Body of pancreas (tissue), 4 donors: ENCODE measurements at places on chromosomes 2 and 18.
A peak's percentile ranks its signal among the peaks of the same experiment; 100 is the strongest.

DNA sequence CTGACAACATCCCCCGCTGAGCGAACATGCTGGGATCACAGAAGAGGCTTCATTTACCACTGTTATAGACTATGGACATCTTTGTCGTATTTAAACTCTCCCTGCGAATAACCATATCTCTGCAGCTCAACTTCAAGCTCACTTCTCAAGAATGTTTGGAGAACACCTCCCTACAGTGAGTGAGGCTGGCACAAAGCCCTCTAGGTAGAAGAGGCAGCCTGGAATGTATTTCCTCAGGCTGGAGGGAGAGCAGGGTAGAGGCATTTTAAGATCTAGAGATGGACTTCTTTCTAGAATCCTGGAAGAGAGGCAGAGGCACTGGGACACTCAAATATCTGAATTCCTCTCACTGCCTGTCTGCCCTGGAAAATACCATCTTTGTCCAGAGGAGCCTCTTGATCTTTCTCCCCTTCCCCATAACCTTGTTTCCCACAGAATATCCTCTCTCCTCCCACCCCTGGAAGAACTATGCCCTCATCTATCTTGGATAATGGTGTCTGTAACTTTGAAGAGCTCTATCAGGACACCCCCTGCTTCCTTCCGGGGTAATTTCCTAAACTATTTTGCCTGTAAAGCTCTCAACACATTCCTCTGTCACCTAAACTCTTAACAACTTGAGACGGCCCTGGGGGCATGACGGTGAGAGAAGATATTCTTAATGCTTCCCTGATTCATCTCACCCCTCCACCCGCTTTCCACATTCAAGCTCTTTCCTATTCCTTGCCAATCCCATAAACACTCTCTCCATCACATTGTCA is 2.4 kb upstream of the ANTXR1 start:
- no peak for DNase-seq

GRCh38 chr2:42844901-42845821 is 52.8 kb upstream of the HAAO start:
- DNase-seq: no peak

DNA sequence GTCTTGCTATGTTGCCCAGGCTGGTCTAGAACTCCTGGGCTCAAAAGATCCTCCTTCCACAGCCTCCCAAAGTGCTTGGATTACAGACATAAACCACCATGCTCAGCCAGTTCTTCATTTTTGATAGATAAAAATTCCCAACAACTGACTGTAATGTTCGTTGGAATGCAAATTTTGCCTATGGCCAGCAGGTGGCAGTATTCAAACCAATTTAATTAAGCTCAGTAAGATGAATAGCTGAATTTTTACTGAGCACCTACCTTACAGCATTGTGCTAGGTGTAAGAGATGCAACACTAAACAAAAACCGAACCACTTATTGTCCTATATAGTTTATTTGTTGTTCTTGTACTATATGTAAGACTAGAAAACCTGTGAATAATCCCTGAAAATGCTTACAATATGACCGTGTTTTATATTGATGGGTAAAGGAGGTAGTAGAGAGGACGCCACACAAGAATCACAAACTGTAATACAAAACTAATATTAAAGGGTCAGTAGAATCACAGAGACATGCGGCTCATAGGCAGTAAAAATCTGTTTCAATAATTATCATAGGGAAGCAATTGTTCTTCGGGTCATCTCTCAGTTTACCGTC is 8.2 kb upstream of the TMEM182 start:
- DNase-seq: peak; percentile 27

DNA sequence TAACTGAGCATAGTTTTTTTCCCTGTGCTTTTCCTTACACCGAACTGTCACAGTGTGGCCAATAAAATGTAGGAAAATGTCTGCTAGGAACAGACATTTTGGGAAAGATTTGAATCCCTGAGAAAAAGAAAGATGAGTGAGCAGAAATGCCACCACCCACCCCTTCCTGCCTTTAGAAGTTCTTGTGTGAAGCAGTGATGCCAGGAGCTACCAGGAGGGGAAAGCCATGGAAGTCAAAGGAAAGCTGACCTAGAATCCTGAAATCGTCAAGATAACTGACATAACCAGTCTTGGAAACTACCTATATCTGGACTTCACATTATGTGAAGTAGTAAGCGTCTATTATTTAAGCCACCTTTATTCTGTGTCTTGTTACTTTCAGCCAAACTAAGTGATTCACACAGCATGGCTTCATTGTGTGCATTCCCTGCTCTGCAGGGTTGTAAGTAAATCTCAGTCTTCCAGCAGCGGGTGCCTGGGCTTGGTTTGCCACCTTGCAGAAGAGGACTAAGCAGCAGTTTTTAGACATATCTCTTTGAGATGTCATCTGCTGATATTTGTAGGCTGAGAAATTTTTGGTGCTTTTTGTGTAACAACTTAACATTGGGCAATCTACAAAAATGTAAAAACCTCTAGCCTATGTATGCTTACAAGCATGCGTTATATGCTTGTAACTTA is 11.2 kb upstream of the SPRED2 start:
- no peak for DNase-seq

GRCh38 chr2:162520959-162521358 is 177.0 kb downstream of the GCA start:
- no peak for DNase-seq

- DNase-seq: no peak
These were observed 732.2 kb downstream of the SOCS6 start for GRCh38 chr18:71021030-71021362.

- DNase-seq: peak; percentile 33
These were observed 43.3 kb upstream of the ZFP36L2 start for GRCh38 chr2:43269706-43270105.

- DNase-seq: no peak
These were observed 103.7 kb downstream of the CACNB4 start for GRCh38 chr2:151995161-151995557.

GRCh38 chr2:215727507-215728503 is 285.5 kb downstream of the MREG start:
- no peak for DNase-seq

DNA sequence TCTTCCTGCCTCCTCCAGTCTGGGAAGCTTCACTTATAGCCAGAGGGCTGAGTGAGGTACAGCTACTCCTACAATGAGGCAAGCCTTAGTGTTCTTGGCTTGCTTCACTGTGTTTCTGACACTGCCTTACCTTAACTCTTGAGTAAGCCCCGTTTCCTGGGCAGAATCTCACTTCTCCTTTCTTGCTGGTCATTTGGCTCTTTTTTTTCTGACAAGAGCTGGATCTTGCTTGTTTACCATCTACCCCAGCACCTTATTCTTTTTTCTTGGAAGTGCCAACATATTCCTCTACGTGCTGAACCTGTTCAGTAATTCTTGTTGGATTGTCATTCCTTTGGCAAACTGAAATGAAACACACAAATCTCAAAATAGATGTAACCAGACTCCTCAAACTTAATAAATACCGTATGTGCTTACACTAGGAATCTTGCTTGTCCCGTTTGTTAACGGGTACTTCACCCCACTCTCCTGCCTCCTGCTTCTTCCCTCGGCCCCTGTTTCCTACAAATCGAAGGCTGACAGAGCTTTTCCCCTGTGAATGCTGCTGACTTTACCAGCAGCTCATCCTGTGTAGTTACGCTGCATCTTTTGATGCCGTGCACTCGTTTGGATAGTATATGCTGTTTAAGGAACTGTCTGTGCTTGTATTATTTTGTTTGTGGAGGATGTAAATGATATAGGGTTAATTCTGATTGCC is 132.2 kb downstream of the FMNL2 start:
- DNase-seq: no peak

DNA sequence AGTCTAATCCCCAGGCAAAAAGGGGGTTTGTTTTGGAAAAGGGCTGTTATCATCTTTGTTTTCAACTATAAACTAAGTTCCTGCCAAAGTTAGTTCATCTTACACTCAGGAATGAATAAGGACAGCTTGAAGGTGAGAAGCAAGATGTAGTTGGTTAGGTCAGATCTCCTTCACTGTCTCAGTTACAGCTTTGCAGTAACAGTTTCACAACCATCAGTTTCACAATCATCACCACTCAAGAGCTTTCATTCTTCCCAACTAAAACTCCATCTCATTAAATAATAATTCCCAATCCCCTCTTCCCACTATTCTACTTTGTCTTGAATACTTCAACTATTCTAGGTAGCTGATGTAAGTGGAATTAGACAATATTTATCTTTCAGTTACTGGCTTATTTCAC is 200.9 kb downstream of the NYAP2 start:
- no peak for DNase-seq

DNA sequence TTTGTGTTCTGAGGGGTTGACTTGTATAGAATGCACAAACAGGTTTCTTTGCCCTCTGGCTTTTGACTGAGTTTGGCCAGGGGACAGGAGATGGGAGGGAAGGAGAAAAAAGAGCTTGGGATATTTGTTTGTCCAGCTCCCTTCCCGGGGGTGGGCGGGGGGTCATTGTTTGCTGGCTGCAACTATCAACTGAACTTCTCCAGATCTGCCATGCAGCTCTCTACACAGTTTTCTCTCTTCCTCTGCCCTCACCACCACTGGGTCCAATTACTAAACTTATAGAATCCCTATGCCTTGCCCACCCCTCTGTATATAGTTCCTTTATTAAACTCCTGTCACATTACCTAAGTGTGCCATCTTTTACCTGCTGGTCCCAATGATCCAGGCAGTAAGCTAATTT is 32.8 kb upstream of the CHN1 start:
- no peak for DNase-seq

DNA sequence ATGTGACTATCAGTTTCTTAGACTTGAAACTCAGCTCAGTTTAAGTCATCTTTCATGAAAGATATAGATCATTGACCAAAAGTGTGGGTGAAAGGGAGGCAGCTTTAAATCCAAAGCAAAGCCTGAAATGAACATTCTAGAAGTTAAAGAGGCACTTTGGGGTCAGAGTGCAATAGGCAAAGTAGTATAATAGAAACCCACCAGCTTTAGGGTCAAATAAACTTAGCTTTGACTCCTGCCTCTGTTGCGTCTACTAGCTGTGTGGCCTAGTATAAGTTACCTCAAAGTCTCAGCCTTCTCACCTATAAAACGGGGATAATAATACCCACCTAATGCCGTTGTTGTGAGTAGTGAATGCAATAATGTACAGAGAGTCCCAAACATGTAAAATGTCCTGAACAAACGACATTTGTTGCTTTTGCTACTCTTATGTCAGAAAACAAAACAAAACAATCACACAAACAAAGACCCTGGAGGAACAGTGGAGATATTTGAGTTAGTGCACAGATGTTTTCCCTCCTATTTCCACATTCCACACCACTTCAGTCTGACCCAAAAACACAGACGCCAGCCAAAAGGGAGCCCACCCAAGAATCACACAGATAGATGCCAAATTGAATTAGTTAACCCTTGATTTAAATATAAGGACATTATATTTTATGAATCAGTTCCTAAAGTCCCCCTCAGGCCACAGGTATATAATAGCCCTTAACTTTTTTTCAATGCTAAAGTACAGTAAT is 657.0 kb downstream of the ARHGAP15 start:
- DNase-seq: no peak

DNA sequence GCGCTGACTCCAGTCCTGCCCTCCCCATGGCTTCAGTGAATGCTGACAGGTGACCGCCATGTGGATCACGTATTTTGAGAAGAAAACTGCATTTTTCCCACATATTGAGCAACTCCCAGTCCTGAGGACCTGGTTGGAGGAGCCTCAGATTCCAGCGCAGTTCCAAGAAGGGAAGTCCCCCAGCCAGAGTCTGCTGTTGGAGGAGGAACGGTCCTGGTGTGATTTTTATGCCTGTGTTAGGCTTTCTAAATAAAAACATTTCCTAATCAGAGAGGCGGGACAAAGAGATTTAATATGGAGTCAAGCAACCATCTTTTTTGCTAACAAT is 32.3 kb upstream of the COL6A3 start:
- DNase-seq: no peak

- no peak for DNase-seq
These were observed 593.3 kb upstream of the FANCL start for GRCh38 chr2:58834404-58834803.

- DNase-seq: no peak
These were observed 101.0 kb downstream of the VIT start for GRCh38 chr2:36797324-36798070.

- DNase-seq: peak; percentile 33
These were observed 17.9 kb upstream of the SPTBN1 start for GRCh38 chr2:54438271-54438670.

GRCh38 chr2:20972110-20972509 is 71.8 kb downstream of the APOB start:
- DNase-seq: no peak

DNA sequence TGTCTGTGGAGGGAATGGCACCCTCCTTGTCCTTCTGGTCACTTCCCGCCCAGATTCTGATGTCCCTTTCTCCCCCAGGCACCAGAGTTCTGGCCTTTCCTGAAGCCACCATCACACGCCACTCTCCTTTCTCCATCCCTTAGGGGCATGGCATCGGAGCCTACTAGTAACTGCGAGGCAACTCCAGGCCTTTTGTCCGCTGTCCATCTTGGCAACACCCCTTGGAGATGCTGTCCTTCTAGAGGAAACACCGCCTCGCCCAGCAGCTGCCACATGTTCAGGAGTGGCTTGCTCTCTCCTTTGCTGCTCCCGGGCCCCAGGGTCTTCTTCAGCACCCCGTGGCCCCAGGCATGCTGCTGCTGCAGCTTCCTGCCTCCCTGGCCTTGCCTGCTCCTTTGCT is 267.0 kb downstream of the SRBD1 start:
- no peak for DNase-seq

- DNase-seq: no peak
These were observed 43.8 kb downstream of the DCDC2C start for GRCh38 chr2:3747032-3747654.

- no peak for DNase-seq
These were observed 404.6 kb upstream of the CWC22 start for GRCh38 chr2:180411661-180412060.

DNA sequence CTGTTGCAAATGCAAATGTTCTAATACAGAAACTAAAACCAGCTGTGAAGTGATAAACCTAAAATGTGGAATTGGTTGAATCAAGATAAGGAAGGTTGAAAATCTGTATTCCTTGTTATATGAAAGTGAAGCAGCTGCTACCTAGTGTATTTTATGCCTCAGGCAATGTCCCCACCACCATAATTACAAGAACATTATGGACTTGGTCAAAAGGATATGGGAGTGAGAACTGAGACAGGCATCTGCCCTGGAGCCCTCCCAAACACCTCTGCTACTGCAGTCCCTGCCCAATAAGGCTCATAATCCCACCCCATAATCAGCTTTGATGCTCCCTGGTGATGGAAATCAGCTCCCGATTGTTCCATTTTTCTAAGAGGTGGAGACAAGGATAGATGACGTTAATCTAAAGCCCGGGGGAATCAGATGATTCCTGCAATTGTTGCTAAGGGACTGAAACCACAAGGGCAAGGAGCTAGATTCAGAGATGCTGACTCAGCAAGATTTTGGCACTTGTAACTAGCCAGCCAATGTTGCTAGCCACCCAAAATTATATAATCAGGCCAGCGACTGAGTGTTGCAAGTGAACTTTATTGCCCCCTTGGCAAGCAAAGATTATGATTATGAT is 69.5 kb downstream of the EVA1A start:
- no peak for DNase-seq

DNA sequence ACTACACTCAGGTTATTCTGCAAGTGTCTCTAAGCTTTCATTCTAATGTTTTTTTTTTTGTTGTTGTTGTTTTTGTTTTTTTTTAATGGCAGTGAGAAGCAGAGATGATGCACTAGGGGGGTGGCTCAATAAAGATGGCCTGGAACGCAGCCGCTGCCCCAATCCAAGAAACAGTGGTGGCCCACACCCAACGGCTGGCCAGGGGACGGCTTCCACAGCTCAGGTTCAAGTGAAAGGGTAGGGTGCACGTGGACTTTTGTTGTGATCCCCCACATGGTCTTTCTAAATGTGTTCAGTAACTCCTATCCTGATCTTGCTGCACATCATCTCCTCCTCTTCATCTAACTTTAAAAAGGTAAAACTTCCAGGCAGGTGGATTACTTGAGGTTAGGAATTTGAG is 190.1 kb downstream of the NDUFA10 start:
- no peak for DNase-seq
